ENCODE measurements at places on chromosomes 12 and 14.

- DNase-seq, result no peak
Measured at GRCh38 chr14:37397941-37398215, 197.2 kb downstream of the FOXA1 start.

DNA sequence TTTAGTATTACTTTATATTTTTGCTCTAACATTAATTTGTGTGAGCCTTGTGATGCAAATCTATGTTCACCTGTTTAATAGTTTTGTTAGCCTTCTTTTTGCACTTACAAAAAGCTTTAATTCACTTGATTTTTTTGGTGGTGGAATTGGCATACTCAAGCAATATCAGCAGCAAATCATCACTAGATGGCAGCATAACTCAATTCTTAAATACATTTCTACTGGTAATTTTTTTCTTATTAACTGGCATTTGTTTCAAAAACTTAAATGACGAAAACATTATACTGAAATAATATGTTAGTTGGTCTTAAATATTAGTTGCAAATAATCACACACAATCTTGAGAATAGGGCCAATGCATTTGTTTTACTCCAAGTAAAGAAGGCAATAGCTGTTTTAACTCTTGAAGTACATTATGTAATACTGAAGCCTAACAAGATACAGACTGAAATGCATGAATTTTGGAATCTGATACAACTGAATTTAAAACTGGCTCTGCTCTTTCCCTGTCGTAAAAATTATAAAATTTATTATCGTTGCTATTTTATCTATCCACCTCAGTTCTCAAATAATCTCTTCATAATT is 151.5 kb downstream of the ATXN7L3B start:
- DNase-seq, result no peak

- DNase-seq, result no peak
Measured at GRCh38 chr14:73305499-73305898, 68.2 kb downstream of the PAPLN start.

- no peak for DNase-seq
Measured at GRCh38 chr14:79656496-79656895, 554.8 kb downstream of the DIO2 start.

Measured in hypothalamus (tissue), 51 donors.